ENCODE measurements at places on chromosomes 3 and 15.
A peak's percentile ranks its signal among the peaks of the same experiment; 100 is the strongest.

DNA sequence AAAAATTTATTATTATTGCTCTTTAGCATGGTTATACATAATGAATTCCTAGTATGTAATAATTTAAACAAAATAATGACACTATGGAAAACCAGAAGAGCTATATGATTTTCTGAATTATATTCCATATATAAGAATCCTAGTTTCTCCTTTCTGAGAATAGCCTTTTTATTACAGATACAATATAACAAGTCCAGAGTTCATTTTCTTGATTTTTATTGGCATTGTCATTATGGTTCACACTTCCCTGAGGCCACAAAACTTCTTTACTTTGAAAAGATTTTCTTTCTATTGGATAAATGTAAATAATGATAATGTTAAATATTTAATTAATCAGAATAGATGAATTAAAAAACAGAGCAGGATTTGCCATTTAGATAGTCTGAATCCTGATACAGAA lies 362.3 kb upstream of the BCHE start:
- DNase-seq: no peak

DNA sequence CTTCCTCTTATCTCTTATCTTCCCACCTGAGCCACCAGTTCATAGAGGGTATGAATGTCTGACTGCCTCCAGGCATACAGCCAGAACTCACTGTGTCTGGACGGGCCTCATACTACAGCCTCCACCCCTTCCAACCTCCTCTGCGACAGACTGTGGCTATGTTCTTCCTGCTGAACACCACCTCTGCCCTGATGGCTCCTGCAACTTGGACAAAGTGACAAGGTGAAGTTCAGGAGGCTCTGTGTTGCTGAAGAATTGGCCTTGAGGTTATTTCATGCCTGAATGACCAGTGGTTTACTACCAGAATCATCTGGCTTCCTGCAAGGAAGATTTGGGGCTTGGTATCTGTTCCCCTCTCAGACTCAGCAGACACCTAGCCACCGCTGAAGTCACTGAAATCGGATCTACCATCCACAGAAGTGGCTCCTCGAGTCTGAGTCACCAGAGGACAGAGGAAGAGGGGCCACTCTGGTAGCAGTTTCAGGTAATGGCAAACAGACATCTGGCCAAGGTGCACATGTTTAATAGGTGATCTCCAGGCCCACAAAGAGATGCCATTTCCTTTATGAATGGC lies 14.2 kb upstream of the ULK3 start:
- DNase-seq: no peak

GRCh38 chr3:111570404-111571030 lies 24.6 kb downstream of the ZBED2 start:
- DNase-seq: no peak

GRCh38 chr15:67150023-67150860 lies 84.8 kb downstream of the SMAD3 start:
- peak; percentile 98 for DNase-seq

GRCh38 chr3:66923969-66924368 lies 74.1 kb upstream of the KBTBD8 start:
- no peak for DNase-seq

- DNase-seq: peak; percentile 45
These were observed 967.8 kb upstream of the CFAP20DC start for GRCh38 chr3:60017631-60018030.

DNA sequence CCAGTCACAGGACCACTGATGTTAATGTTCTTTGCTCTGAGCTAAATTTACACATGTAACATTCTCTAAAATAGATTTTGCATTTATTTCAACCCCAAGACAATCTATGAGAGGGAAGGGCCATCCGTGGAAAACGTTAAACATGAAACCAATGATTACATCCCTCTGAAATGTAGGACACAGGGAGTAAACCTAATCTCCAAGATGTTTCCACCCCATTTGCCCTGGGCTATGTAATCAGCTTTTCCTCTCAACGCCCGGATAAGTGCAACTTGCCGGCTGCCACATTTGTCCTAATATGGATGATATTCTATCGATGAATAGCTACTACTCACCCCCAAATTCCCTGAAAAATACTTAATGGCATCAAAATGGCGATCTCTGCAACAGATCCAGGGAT lies 6.4 kb upstream of the FMN1 start:
- peak; percentile 44 for DNase-seq
